ENCODE measurements at places on chromosomes 6 and 20.

GRCh38 chr6:109690373-109690736 lies 647 bp downstream of the AK9 start:
- no peak for DNase-seq

GRCh38 chr20:32631933-32632460 lies 41.7 kb downstream of the C20orf203 start:
- no peak for DNase-seq

DNA sequence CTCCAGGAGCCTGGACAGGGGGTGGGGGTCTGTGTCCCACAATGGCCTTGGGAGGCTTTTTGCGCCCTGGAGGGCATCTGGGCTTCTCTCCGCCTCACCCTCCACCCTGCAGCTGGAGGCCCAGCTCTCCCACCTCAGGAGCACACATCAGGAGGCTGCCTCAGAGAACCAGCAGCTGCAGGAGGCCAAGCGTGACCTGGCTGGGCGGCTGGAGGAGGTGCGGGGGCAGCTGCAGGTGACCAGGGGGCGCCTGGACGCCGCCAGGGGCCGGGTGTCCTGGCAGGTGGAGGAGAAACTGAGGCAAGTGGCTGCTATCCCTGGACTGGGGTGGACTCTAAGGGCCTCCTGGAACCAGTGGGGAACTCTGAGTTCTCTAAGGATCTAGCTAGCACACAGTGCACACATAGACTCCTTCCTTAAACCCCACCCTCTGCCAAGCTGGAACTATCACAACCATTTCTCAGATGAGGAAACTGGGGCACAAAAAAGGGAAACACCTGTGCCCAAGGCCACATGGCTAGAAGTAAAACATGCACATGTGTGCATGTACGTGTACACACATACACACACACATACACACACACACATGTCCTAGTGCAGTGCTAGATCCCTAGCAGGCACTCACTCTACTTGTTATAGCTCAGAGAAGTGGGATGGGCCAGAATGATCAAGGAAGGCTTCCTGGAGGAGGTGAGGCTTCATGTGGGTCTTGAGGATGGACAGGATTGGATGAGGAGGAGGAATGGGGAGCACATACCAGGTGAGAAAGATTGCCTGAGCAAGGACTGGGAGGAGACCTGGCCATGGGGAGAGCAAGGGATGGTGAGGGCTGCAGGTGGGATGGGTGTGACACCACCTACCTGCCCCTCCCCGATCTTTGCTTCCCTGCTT lies 22.9 kb downstream of the RAB44 start:
- no peak for DNase-seq

GRCh38 chr6:144624246-144624645 lies 339.1 kb downstream of the UTRN start:
- DNase-seq, result no peak

GRCh38 chr6:38137608-38138265 lies 318.2 kb downstream of the ZFAND3 start:
- DNase-seq, result no peak

GRCh38 chr6:75611702-75612375 lies 10.2 kb downstream of the SENP6 start:
- DNase-seq, result no peak

- DNase-seq, result no peak
Measured at GRCh38 chr20:23217023-23217422, 130.9 kb upstream of the CD93 start.

- no peak for DNase-seq
Measured at GRCh38 chr6:21871831-21872230, 278.3 kb downstream of the SOX4 start.

- DNase-seq, result no peak
Measured at GRCh38 chr6:163761481-163761880, 347.0 kb downstream of the QKI start.

DNA sequence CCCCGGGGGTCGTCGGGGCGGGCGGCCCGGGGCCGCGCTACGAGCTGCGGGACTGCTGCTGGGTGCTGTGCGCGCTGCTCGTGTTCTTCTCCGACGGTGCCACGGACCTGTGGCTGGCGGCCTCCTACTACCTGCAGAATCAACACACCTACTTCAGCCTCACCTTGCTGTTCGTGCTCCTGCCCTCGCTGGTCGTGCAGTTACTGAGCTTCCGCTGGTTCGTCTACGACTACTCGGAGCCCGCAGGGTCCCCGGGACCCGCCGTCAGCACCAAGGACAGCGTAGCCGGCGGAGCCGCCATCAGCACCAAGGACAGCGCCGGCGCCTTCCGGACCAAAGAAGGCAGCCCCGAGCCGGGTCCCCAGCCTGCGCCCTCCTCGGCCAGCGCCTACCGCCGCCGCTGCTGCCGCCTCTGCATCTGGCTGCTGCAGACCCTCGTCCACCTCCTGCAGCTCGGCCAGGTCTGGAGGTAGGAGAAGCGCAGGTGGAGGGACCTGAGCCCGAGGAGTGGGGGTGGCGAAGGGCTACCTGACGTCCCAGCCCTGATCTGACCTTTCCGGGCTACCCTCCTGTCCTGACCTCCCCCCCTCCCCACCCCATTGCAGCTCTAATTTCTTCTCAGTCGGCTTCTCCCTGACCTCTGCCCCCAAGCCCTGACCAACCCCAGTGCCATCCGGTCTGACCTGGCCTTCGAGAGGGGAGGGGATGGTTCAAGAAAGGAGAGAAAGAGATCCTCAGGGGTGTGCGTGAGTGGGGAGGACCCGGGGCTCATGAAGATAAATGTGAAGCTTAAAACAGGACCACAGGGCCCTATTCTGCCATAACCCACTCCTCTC lies 558 bp downstream of the XKR7 start:
- DNase-seq, result peak; percentile 72

GRCh38 chr6:38499529-38500096 lies 140.1 kb downstream of the BTBD9 start:
- DNase-seq, result no peak
